Daoy (cell line): ENCODE measurements at places on chromosomes 16 and 17.
A peak's percentile ranks its signal among the peaks of the same experiment; 100 is the strongest.

DNA sequence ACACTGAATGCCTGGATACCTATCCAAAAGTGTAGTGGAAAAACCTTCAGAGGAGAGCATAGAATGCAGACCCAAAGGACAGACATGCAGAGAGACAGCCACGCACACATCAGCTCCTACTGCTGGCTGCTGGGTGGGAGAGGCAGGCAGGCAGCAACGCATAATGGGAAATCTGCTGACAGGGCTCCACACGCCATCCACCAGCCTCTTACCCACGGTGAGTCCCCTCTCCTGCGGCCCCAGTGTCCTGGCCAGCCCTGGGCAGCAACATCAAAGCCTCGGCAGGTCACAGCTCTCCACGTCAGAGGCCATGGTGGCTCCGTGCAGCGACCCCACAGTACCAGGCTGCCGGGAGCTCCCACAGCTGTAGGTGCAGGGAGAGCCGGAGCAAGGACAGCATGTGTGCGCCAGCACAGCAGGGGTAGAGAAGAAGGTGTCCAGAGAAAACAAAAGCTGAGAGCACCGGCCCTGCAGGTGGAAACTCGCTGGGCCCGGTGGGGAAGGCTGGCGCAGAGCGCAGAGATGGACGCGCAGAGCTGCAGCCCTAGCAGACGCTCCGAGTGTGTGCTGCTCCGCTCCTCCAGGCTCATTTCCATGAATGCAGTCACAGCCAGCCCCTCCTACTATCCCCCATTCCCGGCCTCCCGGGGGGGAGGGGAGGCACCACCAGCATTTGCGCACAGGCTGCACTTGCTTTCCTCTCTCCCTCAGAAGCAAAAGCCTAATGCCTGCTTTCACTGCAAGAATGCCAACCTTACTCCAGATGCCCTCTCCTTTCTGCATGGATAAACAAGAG, 58.9 kb downstream of the CYTH1 start:
- DNase-seq, result no peak

- DNase-seq, result no peak
These were observed 16.1 kb downstream of the NAA60 start for GRCh38 chr16:3459401-3460090.

- peak; percentile 97 for DNase-seq
These were observed 128.5 kb downstream of the PARN start for GRCh38 chr16:14501331-14502255.

DNA sequence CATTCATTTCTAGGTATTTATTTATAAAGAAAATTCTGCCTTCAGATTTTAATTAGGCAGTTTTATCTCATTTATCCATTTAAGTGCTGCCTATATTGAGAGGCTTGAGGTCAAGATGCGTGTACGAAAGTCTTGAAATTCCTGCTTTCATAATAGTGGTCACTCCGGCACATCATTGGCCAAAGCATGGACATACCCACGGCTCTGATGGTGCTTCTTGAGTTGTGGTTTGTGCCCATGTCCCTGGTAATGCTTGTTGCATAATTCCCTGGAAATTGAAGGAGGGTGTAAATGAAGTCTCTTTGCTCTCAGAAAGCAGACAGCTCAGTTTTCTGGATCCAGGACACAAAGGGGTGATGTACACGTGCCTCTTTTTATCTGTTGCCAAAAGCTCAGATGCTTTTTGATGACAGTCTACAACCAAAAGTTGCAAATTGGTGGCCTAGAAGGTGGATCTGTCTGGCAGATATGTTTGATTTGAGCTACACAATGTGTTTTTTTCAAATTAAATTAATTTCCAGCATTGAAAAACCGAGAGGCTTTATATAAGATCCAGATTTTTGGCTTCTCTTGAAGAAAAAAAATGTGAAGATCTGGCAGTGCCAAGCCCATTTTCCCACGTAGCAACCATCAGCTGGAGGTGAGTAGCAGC, 94.4 kb downstream of the SHISA9 start:
- no peak for DNase-seq

DNA sequence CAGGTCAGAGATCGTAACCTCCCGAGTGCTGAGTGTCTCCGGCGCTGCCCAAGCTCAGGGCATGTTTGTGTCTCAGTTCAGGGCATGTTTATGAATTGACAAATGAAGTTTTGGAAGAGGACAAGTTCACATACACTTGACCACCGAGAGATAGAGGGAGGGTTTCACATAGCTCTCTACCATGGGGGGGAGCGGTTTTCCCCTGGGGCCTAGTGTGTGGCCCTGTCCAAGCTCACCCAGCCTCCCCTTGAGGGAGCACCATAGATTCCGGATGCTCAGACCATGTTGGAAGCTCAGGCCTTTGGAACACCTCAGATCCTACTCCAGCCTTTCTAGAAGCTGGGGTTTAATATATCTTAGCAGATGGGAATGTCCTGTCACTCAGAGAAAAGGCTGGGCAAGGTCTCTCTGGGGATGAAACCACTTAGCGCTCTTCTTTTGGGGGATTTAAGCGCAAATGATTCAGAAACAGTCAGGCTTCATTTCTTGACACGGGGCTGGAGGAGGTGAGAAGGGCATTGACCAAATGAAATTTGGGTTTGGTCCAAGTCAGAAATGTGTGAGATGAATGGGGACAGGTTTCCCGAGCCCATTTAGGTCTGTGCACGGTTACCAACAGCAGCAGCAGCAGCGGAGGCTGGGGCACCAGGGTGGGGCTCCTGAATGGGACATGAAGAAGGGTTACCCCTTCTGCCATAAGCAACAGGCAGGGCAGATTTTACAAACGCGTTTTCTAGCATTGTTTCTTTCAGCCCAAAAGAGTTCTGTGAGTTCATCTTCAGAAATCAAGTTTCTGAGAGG, 96.6 kb downstream of the METRNL start:
- no peak for DNase-seq

DNA sequence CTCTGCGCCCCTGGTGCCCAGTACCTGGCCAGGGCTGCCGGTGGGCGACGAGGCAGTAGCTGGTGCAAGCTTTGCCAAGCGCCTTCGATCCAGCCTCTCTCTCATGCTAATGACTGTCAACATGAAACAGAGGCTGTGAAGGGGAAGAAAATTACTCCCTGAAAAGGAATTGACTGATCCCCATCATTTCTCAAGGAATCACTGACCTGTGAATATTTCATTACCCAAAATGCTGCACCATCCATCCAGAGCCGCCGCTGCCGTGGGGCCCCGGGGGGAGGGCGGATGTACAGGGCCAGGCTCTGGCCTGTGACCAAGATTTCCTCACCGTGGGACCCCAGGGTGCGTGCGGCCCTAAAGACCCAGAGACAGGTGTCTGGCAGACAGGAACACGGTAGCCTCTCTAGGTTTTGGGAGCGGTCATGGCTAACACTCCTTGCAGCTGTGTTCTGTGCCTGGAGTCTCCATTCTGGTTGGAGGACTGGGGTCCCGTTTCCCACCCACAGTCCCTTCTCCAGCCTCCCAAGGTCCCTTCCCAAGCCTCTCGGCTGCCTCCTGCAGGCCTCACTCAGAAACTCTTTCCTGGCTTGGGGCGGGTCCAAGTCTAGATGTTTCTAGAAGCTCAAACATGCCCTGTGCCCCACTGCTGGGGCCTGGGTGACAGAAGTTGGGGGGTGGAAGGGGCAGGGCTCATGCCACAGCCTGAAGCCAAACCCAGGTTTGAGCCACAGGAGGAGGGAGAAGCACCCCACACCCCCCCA, 73.3 kb downstream of the ENGASE start:
- no peak for DNase-seq

DNA sequence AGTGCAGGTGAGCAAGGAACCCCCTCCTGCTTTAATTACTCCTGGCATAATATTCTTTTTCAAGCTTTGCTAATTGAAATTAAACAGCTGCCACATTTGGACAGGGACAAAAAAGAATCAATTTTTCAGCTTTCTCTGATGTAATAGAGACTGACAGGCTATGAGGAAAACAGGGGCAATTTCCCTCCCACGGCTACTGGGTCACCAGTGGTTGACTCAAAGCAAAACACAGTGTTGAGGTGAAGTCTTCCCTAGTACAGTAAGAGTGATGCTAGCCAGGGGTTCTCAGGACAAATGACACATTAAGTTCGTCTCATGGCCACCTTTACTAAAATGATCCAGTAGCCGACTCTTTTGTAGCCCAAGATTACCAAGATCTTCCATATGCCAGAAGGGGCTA, 38.6 kb upstream of the PMFBP1 start:
- DNase-seq, result no peak
